T-helper 1 cell (primary cell): ENCODE measurements at places on chromosomes 2 and 18.
A peak's percentile ranks its signal among the peaks of the same experiment; 100 is the strongest.

DNA sequence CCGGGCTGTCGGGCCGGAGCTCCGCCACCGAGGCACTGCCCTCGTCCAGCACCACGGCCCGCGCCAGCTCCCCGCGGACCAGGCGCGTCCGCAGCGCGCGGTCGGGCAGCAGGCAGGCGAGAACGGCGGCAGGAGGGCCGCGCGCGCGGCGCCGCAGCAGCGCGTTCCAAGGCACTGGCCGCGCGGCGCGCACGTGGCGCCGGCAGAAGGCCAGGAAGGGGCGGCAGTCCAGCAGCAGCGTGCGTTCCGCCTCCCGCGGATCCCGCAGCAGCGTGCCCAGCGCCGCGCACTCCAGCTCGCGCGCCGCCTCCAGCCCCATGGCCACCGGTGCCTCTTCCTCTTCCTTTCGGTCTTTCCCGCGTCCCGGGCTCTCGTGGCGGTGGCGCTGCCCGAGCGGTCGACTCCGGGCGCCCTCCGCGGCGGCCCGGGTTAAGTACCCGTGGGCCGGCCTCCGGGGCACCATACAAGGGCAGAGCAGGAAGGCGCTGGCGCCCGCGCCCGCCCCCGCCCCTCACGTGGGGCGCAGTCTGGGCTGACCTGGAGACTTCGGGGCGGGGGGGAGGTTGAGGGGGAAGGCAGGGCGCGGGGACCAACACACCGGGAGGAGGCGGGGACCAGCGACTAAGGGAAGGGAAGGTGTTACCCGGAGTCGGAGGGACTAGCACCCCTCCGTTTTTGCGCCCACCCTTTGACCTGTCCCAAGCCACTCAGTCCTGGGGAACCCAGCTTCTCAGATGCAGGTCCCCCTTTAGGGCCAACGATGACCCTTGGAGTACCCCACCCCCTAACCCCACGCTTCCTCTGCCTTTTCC lies at the start of gene DUSP2:
Gene DUSP2 (minus strand): TSS at position 405 of the 812 bp plus-strand sequence. CDS start 86 bp downstream, at position 319.
- DNase-seq = peak; percentile 81

DNA sequence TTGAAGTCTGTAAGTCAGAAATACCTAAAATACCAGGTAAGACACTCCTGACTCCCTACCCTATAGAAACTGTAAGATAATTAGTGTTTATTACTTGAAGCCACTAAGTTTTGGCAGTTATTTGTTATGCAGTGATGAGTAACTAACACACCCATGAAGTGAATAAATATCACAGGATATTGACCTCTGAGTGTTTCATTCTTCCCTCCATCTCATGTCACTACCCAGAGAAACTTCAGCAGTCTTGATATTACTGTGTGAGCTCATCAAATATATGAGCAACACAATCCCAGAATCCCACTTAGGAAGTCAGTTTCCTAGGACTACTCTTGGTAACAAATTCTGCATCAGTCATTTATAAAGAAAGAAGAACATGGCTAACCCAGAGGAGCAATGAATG lies 529.7 kb downstream of the FBXO15 start:
- DNase-seq = no peak

GRCh38 chr2:63514781-63515180 lies 73.5 kb downstream of the WDPCP start:
- DNase-seq = no peak

DNA sequence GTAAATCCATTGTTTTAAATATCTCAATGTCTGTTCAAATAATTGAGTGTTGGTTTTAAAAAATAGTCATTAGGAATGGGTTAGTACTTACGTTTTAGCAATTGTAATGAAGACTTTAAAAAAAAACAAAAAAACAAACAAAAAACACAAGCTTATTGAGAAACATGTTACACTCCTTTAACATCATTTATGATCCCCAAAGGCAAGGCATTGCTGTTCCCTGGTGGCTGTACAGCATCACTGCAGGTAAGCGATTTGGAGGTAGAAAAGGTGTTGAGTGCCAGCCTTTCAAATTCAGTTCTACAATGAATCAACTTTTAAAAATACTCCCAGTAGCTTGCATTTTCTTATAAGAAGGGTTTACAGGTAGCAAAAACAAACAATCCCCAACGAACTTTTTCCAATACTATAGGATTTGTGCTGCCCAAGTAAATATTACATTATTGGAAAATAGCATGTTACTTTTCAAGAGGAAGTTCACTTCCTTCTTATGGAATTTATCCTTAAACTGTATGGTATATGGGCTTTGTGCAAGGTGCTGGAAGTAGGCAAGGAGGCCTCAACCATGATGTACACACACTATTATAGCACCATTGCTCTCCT lies 27.5 kb downstream of the CNRIP1 start:
- DNase-seq = peak; percentile 20

- DNase-seq = no peak
Observed at GRCh38 chr2:232349546-232349945, 29.0 kb upstream of the ALPP start.
